Effector memory CD4-positive, alpha-beta T cell (primary cell): ENCODE measurements at places on chromosomes 4 and X.

- no peaks in the 10 kb centered on the region for H3K27me3 ChIP-seq
- no peak overlapping the region for H3K4me3 ChIP-seq
- no peaks in the 10 kb centered on the region for H3K4me1 ChIP-seq
Observed at GRCh38 chrX:42496239-42496638, 281.7 kb downstream of the PPP1R2C start.

- no peaks in the 10 kb centered on the region for H3K36me3 ChIP-seq
- no peak overlapping the region for H3K4me3 ChIP-seq
- no peaks in the 10 kb centered on the region for H3K27me3 ChIP-seq
- H3K4me1 ChIP-seq, result no peaks in the 10 kb centered on the region
- no peak overlapping the region for H3K27ac ChIP-seq
- no peak for DNase-seq
Observed at GRCh38 chr4:98399915-98400314, 138.7 kb downstream of the RAP1GDS1 start.

GRCh38 chrX:1528186-1528883 lies 8.7 kb downstream of the P2RY8 start:
- peaks cover 28% of the 10 kb centered on the region for H3K4me1 ChIP-seq
- no peak overlapping the region for H3K4me3 ChIP-seq
- no peaks in the 10 kb centered on the region for H3K27me3 ChIP-seq

DNA sequence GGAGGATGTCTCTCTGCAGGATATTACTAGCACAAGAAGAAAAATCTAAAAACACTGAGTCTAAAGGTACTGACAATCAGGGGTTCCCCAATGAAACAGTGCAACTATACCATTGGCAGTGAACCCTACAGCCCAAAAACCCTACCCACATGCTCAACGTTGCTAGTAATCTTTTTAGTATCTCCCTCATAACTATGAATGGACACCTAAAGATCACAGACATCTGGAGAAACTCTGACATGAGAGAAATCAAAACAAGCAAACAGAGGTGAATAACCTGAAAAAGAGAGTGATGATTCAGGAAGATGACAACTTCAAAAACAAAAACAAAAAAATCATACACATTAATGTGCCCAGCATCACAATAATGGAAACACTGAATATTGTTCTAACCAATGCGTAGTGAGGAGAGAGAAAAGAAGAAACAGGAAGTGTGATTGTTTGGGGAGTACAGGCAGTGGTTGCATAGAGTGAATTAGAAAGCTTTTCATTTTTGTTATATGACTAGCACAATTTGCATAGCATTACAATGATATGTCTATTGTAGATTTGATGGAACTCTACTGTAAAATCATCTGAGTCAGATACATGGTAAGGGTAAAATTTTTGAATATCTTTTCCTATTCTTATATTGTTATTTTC lies 78.9 kb upstream of the FMR1 start:
- no peaks in the 10 kb centered on the region for H3K36me3 ChIP-seq
- no peaks in the 10 kb centered on the region for H3K27me3 ChIP-seq
- no peak for DNase-seq
- H3K4me3 ChIP-seq, result no peak overlapping the region

GRCh38 chr4:47747846-47748494 lies 89.9 kb downstream of the CORIN start:
- DNase-seq, result no peak
- H3K36me3 ChIP-seq, result no peaks in the 10 kb centered on the region
- no peak overlapping the region for H3K27ac ChIP-seq

DNA sequence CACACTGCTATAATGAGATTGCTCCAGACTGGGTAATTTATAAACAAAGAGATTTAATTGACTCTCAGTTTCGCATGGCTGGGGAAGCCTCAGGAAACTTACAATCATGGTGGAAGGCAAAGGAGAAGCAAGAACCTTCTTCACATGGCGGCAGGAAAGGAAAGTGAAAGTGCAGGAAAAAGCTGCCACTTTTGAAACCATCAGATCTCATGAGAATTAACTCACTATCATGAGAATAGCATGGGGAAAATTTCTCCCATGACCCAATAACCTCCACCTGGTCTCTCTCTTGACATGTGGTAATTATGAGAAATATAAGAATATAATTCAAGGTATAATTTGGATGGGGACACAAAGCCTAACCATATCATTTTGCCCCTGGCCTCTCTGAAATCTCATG lies 884.2 kb downstream of the GLUD2 start:
- no peaks in the 10 kb centered on the region for H3K4me1 ChIP-seq
- H3K27me3 ChIP-seq, result no peaks in the 10 kb centered on the region
- H3K4me3 ChIP-seq, result no peak overlapping the region
- DNase-seq, result no peak
- no peak overlapping the region for H3K27ac ChIP-seq
- no peaks in the 10 kb centered on the region for H3K36me3 ChIP-seq

- H3K4me3 ChIP-seq, result no peak overlapping the region
- no peaks in the 10 kb centered on the region for H3K4me1 ChIP-seq
- H3K27ac ChIP-seq, result no peak overlapping the region
- H3K27me3 ChIP-seq, result no peaks in the 10 kb centered on the region
Observed at GRCh38 chrX:110087485-110088356, 84.8 kb downstream of the TMEM164 start.

GRCh38 chr4:90181644-90182043 lies 54.5 kb downstream of the CCSER1 start:
- H3K4me3 ChIP-seq, result no peak overlapping the region
- no peaks in the 10 kb centered on the region for H3K36me3 ChIP-seq
- no peak for DNase-seq
- no peak overlapping the region for H3K27ac ChIP-seq
- H3K27me3 ChIP-seq, result no peaks in the 10 kb centered on the region

GRCh38 chr4:79272126-79272525 lies 53.7 kb downstream of the NAA11 start:
- no peaks in the 10 kb centered on the region for H3K36me3 ChIP-seq
- no peaks in the 10 kb centered on the region for H3K27me3 ChIP-seq

DNA sequence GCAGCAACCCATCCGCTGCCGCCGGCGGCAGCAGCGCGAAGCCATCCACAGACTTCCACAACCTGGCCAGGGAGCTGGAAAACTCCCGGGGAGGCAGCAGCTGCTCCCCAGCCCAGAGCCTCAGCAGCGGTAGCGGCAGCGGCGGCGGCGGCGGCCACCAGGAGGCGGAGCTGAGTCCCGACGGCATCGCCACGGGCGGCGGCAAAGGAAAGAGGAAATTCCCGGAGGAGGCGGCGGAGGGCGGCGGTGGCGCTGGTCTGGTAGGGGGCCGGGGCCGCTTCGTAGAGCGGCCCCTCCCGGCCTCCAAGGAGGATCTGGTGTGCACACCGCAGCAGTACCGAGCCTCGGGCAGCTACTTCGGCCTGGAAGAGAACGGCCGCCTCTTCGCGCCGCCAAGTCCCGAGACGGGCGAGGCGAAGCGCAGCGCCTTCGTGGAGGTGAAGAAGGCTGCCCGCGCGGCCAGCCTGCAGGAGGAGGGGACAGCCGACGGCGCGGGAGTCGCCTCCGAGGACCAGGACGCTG lies 4.9 kb downstream of the PRDM8 start:
- H3K4me3 ChIP-seq, result peak overlapping the region; percentile 80
- peak; percentile 64 for DNase-seq
- H3K27ac ChIP-seq, result peak overlapping the region; percentile 86
- no peaks in the 10 kb centered on the region for H3K36me3 ChIP-seq
- peaks cover 6% of the 10 kb centered on the region for H3K4me1 ChIP-seq

GRCh38 chrX:16754019-16754418 lies 32.2 kb upstream of the TXLNG start:
- H3K27ac ChIP-seq, result no peak overlapping the region
- H3K4me1 ChIP-seq, result no peaks in the 10 kb centered on the region
- H3K36me3 ChIP-seq, result peaks cover 27% of the 10 kb centered on the region
- DNase-seq, result no peak
- no peak overlapping the region for H3K4me3 ChIP-seq

DNA sequence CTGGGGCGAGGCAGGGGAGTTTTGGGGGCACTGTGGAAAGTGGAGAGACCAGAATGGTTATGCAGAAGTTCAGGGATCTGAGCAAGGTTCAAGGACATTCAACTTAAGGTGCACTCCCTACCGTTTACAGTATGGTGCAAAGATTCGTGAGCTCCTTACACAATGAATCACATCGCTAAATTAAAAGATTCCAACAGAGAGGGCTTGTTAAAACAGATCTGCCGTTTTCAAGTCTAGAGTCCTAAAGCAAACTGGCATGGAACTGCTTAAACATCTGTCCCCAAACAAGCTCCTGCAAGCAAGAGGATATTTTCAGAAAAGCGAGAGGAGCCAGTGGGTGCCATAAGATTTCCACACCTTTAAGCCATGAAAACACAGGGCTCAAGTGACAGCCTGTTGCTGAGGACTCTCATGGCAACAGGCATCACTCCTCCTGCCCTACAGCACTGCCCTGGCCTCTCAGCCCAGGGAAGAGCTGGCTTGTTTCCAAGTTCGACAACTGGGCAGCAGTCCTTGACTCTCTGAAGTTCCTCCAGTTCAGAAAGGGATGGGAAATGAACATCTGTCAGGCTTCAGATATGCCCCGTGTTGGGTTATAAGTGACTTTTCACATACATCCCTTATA lies 10.0 kb downstream of the FAM184B start:
- DNase-seq, result no peak
- H3K36me3 ChIP-seq, result no peaks in the 10 kb centered on the region
- H3K27ac ChIP-seq, result no peak overlapping the region
- no peaks in the 10 kb centered on the region for H3K27me3 ChIP-seq
- H3K4me3 ChIP-seq, result no peak overlapping the region

DNA sequence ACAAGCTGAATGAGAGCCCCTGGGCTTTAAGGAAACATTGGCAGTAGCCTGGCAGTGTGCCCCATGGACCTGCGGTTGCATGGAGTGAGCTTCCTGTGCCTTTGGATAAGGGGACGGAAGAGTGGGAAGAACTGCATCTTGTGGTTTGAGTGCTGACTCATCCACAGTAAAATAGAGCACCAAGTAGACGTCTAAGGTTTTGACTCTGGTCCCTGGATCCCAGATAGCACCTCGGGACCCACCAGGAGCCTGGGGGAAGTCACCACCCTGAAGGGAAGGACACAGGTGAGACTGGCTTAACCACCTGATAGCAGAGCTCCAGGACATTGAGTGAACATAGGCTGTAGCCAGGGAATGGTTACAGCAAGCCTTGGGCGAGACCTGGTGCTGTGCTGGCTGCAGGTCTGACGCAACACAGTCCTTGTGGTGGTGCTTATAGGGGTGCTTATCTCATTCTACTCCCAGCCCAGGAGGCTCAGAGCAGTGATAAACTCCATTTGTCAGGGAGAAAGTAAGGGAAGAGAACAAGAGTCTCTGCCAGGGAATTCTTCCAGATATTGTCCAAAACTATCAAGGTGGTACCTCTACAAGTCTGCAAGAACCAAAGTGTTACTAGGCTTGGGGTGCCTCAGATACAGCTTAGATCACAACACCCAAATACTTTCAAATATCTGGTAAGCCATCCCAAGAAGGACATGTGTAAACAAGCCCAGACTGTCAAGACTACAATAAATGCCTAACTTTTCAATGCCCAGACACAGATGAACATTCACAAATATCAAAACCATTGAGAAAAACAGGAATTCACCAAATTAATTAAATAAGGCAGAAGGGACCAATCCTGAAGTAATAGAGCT lies 123.6 kb upstream of the TET2 start:
- DNase-seq, result no peak
- no peak overlapping the region for H3K4me3 ChIP-seq
- no peak overlapping the region for H3K27ac ChIP-seq
- no peaks in the 10 kb centered on the region for H3K4me1 ChIP-seq
- no peaks in the 10 kb centered on the region for H3K36me3 ChIP-seq

GRCh38 chrX:139429913-139430312 lies 100.6 kb upstream of the F9 start:
- H3K27ac ChIP-seq, result no peak overlapping the region
- no peak overlapping the region for H3K4me3 ChIP-seq
- no peaks in the 10 kb centered on the region for H3K27me3 ChIP-seq

DNA sequence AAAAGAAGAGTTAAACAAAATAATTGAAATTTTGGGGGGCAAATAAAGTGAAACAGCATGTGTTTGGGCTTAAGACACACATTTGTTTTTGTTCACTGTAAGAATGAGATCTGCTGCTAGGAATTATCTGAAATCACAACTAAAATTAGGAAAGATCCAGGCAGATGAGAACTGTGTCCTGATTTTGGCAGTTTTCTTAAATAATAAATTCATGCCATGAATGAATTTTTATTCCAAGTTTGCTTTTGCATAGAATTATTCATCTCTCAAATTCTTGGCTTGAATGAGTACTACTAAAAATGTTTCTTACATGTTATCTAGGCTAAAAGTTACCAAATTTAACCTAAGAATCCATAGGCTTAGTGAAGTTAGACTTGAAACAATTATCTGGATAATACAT lies 321.7 kb downstream of the ANK2 start:
- no peaks in the 10 kb centered on the region for H3K36me3 ChIP-seq
- no peaks in the 10 kb centered on the region for H3K4me1 ChIP-seq
- no peak for DNase-seq
- H3K27me3 ChIP-seq, result peaks cover 5% of the 10 kb centered on the region
- H3K4me3 ChIP-seq, result no peak overlapping the region
- H3K27ac ChIP-seq, result no peak overlapping the region

- no peaks in the 10 kb centered on the region for H3K36me3 ChIP-seq
- H3K27ac ChIP-seq, result no peak overlapping the region
- DNase-seq, result no peak
- no peak overlapping the region for H3K4me3 ChIP-seq
Observed at GRCh38 chr4:37224854-37225253, 19.7 kb upstream of the NWD2 start.

DNA sequence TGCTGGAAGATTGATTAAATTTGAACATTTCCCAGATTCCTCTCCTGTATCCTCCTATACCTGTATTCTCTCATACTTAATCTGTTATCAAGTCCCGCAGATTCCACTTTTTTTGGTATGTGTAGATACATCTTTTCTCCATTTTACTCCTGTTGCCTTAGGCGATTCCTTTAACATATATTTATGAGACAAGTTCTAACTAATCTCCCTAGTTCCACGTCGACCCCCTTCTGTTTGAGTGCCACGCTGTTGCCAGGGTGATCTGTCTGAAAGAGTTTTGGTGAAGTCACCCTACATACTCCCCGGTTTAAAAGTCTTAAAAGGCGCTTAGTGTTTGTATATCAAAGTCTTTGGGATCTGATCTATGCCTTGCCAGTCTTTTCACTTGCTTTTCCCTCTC lies 2.4 kb downstream of the HNRNPH2 start:
- no peak overlapping the region for H3K4me3 ChIP-seq
- no peaks in the 10 kb centered on the region for H3K36me3 ChIP-seq
- DNase-seq, result no peak
- H3K27ac ChIP-seq, result peak overlapping the region; percentile 18

- no peaks in the 10 kb centered on the region for H3K4me1 ChIP-seq
Observed at GRCh38 chr4:56286763-56287162, 100.5 kb downstream of the AASDH start.

GRCh38 chrX:40062525-40063155 lies 35.1 kb downstream of the BCOR start:
- H3K36me3 ChIP-seq, result peaks cover 32% of the 10 kb centered on the region
- no peak overlapping the region for H3K4me3 ChIP-seq
- H3K4me1 ChIP-seq, result peaks cover 6% of the 10 kb centered on the region
- H3K27me3 ChIP-seq, result no peaks in the 10 kb centered on the region

GRCh38 chrX:100976211-100976610 lies 6.7 kb downstream of the ARL13A start:
- no peaks in the 10 kb centered on the region for H3K4me1 ChIP-seq
- no peaks in the 10 kb centered on the region for H3K36me3 ChIP-seq
